Omental fat pad (tissue), 4 donors: ENCODE measurements at places on chromosomes 1 and 21.

DNA sequence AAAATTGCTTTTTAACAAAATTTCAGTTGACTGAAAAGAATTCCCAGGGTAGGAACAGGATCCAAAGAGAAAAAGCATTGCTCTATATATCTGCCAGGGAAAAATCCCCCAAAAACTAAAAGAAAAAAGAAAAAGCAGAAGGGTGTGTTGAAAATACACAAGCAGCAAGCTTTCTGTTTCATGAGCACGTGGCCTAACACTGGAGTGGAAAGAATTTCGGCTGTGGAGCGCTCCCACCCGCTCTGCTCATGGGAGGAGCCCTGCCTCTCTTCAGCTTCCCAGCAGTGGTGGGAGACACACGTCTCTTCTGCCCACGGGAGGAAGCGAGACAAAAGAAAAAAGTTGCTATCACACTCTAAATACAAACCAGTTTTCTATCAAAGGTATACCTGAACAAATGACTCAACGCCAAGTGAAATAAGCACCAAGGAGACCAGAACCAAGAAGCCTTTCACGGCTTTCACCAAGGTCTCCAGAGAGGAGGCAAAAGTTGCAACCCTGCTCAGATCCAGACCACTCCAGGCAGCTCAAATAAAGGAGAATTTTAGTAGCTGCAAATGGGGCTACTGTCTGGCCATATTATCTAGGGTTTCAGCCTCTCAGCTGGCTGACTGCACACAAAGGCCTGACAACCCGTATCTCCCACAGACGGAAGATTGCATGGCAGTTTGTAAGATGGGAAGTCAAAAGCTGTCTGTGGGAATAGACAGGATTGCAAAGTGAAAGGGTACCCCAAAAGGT, 29.5 kb upstream of the ZNF496 start:
- no peak for DNase-seq

DNA sequence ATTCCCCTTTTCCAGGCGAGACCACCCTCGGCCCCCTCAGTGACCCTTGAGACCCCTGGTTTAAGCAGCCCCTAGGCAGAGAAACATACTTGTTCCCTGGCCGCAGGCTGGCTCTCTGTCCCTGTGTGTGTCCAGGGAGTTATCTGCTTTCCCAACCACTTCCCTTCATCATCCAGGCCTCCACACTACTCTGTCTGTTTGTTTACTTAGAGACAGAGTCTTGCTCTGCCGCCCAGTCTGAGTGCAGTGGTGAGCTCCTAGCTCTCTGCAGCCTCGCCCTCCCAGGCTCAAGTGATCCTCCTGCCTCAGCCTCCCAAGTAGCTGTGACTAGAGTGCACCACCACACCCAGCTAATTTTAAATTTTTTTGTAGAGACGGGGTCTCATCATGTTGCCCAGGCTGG, 5.8 kb upstream of the VWA1 start:
- no peak for DNase-seq

- no peak for DNase-seq
These were observed 4.4 kb upstream of the PGBD5 start for GRCh38 chr1:230430499-230430898.

DNA sequence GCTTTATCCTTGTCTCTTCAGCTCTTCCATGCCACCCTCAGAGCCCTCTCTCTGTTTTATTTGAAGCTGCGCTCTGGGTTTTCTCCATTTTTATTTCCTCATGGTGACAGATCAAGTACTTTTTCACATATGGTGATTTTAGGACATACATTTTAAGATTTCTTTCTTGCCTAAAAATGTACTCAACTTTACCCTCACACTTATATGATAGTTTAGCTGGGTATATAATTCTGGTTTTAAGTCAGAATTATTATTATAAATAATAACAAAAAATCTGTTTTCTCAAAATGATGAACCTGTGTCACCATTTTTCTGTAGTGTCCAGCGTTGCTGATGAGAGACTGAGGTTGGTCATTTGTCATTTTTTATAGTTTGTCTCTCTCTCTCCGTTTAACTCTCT, 754 bp upstream of the KRTAP10-5 start:
- no peak for DNase-seq

DNA sequence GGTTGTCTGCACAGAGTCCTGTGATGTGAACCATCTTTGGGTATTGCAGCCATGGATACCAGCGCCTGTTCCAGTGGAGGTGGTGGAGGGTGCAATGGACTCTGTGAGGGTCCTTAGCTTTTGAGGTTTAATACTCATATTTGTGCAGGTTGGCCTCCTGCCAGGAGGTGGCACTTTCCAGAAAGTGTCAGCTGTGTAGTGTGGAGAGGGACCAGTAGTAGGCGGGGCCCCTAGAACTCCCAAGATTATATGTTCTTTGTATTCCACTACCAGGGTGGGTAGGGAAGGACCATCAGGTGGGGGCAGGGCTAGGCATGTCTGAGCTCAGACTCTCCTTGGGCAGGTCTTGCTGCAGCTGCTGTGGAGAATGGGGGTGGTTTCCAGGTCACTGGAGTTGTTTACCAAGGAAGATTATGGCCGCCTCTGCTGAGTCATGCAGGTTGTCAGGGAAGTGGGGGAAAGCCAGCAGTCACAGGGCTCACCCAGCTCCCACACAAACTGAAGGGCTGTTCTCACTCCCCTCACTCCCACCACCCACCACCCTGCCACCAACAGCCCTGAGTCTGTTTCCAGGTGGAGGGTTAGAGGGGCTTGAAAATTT, 31.2 kb upstream of the ZNF678 start:
- DNase-seq, result no peak

DNA sequence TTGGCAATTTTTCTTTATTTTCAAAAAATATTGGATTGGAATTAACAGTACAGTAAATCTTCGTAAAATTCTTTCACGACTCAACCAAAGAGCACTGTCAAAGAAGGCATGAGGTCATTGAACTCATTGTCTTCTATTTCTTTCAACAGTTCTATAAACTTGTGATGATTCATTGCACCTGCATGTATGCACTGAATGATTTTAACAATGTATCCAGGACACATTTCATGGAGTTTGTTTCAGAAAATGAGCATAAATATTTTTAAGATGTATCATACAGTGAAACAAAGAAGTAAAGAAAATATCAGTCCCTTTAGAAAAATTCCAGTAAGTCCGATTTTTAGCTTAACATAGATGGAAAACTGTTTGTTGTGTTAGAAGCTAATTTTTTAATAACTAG, 33.6 kb upstream of the CD34 start:
- no peak for DNase-seq
